CD4-positive, alpha-beta T cell treated with Interleukin-21 for 1 hour (primary cell): ENCODE measurements at places on chromosomes 1 and 21.
A peak's percentile ranks its signal among the peaks of the same experiment; 100 is the strongest.

DNA sequence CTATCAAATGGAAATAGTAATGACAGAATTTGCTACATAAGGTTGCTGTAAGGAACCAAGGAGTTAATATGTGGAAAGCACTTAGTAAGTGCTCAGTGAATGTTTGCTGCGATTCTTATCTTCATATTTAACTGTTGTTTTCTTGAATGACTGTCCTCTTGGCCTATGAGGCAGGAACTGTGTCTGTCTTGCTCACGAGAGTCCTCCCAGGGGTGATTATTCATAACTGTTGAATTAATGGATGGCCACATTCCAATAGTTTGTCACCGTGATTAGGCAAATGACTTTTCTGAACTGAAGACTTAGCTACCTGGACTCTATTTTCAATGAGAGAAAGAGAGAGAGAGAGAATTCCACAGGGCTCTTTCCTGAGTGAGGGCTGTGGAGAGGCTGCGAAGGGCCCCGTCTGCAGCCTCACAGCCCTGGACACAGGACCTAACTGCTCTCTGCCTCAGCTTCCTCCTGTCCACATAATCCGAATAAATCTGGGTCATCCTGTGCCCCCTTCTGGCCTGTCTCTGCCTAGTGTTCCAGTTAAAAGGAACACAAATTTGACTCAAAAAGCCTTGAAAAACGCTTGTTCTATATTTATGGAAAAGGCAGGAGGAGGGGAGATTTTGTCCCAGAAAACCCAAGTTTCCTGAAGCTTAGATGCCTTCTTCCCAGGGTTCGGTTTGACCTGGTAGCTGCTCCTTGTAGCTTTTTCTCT, 8.5 kb downstream of the EDN2 start:
- DNase-seq: no peak

- DNase-seq: no peak
These were observed 130.2 kb downstream of the TPR start for GRCh38 chr1:186244825-186245224.

DNA sequence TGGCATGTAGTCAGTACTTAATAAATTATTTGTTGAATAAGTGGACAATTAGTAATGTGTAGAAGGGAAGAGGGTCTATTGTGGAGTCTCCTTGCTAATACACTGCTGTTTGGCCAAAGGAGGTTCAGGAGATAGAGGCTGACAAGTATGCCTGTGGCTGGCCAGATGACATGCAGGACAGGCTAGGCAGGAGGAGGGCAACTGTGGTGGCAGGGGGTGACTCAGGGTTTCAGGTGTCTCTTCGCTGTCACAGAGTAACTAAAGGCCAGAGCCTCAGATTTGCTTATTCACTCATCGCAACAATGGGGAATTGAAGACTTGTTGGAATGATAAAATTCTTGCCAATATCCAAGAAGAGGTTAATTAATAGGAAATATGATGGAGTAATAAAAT, 33.1 kb downstream of the THRAP3 start:
- DNase-seq: no peak

GRCh38 chr1:232057217-232057895, 430.8 kb downstream of the DISC1 start:
- DNase-seq: no peak

DNA sequence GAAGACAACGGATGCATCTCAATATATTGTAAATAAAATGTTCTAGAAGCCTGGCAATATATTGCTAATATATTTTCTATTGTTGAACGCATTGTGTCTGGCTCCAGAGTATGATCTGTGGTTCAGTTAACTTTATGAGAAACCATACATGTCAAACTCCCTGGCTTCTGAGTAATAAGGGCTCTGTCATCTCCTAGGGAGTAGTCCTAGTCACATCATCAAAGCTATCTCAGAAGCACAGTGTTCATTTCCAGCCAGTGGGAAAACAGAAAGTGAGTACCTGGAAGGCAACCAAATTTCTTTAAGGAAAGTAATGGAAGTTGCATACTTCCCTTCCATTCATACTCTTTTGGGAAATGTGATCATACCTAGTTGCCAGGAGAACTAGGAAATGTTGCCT, 27.0 kb upstream of the ST6GALNAC5 start:
- DNase-seq: no peak

DNA sequence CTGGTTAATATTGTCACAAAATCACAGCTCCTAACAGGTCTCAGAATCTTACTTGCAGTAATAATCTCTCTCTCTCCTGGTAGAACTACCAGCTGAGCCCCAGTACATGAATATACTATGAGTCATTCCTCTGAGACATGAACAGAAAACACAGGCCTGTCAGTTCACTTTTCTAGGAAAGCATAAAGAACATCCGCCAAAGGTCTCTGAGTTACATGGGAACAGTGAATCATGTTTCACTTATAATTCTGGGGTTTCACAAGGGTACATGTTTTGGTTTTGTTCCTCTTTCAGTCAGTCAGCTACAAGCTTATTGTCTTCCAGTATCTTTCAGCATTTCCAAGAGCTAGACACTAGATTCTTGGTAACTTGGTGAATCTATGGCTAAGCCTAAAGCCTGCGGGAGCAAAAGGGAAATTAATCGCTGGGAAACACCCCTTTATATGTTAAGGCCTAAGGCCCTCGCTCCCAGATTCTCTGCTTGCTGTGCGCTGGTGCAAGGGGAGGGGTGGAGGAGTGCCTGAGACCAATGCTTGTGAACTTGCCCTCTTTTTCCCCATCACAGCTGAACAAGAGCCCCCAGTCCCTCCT, 31.7 kb downstream of the IFNGR2 start:
- DNase-seq: peak; percentile 17

- DNase-seq: peak; percentile 44
These were observed 164.2 kb upstream of the C1orf21 start for GRCh38 chr1:184222652-184223052.

DNA sequence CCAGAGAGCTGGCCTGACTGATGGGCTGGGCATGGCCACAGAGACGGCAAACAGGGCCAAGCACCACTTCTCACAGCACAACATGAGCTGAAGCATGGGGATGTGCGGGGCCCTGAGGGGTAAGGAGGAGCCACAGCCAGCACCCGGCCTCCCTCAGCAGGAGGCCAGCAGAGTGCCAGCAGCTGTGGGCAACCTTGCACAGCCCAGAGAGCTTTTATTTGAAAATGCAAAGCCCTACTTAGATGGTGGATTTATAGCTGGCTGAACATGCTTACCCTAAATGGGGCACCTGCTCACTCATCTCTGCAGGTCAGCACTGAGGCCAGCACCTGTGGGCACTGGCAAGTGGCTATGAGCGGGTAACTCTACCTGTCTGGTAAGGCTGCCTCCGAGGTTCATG, 44.1 kb downstream of the SLC66A1 start:
- DNase-seq: no peak

DNA sequence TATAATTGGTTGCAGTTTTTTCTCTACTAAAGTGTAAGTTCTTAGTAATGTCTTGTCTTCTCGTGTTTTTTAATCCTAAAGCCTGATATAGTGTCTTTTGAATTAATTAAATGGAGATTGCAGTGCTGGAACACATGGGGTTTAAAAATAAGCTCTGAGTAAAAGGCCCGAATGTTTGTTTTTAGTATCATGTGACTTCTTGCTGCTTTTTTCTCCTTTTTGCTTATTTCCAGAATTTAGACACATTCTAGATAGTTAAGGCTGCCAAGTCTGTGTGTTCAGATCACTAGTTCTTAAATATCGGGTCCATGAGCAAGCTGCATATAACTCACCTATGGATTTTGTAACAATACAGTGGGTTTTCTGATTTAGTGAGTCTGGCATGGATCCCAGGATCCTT, 27.5 kb downstream of the KCTD3 start:
- DNase-seq: no peak
